NCI-H526 treated with DMSO at 0.1 percent for 48 hours (cell line): ENCODE measurements at places on chromosomes 2 and 18.
A peak's percentile ranks its signal among the peaks of the same experiment; 100 is the strongest.

DNA sequence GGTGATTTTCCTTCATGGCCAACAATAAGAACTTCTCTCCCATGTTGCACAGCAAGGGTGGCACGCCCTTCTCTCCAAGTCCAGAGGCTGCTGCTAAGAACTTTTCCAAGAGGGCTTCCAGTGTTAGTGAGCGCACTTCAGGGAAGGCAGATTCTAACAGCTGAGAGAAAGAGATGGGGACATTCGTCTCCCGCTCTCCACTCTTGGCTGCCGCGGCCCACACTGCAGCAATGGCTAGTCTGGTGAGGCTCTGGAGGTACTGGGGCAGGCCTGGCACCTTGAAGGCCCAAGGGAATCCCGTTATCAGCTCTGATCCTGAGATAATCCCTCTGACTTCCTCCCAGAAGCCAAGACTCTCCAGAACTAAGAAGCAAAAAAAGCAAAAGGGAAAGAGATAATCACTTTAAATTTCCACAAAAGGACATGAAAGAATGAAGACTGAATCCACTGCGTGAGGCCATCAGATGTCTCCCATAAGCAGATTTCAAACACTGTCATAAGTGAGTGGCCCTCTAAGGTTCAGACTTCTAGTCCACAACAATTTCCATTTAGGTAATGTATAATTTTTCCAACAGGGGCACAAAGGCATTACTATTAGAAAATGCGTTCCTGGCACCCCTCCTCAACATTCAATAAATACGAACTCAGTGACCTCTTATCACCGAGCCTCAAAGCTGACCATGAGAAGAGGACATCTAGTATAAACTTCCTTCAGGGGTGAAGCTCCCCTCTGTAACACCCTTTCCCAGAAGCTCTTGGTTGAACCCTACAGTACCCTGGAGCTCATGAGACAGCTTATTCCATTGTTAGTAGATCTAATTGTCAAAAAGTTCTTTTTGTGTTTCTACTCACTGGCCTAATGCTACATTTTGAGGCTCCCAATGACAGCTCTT is 66.7 kb upstream of the ZFP36L2 start:
- no peak for DNase-seq

DNA sequence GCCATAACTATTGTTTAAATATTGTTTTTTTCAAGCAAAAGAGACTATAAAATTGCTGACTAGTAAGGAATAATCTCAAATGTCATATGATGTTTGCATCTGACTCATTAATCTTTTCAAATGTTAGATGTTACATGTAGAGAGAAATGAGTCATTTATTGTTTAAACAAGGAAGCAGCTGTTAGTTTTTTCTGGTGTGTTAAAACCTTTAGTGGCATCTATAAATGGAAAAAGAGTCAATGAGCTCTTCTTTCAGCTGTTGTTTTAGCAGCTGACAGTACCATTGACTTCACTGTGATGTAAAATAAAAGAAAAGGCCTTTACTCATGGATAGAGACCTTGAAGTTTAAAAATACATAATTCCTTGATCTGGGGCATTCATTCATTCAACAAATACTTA is 1.8 kb upstream of the KLHL41 start:
- no peak for DNase-seq

DNA sequence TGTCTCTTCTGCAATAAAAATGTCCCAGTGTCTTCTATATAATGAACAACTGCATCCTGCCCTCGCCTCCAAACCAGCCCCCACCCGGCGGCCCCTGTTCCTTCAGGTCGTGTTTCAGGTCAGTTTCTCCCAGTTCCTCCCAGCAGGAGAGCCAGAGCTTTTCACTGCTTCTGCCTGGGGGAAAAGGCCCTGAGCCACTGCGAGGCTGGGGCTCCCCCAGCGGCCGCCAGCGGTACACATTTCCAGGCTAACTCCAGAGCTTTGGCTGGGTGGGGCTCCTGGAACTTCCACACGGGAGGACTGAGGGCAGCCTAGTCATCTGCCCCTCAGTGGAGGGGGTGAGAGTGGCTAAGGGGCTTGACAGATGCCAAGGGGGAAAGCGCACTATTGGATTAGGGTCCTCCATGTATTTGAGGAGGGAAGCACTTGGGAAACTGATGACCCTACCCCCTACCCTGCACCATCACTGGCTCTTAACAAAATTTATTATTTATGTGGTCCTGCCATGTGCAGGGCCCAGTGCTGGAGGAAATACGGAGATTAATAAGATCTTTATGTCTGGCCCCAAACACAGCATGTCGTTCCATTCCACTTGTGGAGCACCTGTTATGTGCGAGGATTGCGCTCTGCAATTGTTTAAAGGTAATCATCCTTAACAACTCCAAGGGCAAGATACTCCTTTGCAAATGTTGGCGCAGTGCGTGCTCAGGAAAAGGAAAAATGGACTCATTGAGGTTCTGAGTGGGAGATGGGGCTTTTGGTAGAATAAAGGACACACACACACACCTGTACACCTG is 17.3 kb upstream of the CYS1 start:
- DNase-seq, result peak; percentile 49

GRCh38 chr2:86305195-86305914 is 32.1 kb downstream of the REEP1 start:
- no peak for DNase-seq

DNA sequence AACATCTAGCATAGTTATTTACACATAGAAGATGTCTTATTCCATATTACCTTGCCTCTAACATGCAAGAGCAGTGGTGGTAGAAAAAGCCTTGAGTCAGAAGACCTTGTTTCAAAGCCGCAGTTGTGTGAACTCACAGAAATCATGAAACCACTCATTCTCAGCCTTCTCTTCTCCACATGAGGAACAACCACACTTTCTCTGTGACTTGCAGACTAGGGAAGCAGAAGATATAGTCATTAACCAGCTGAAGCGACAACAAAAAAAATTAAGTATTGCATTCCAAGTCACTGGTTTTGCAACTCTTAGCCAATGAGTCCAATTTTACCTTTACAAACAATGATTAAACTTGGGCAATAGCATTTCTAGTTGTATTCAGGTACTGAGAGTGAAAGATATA is 19.0 kb downstream of the TWSG1 start:
- DNase-seq, result no peak

DNA sequence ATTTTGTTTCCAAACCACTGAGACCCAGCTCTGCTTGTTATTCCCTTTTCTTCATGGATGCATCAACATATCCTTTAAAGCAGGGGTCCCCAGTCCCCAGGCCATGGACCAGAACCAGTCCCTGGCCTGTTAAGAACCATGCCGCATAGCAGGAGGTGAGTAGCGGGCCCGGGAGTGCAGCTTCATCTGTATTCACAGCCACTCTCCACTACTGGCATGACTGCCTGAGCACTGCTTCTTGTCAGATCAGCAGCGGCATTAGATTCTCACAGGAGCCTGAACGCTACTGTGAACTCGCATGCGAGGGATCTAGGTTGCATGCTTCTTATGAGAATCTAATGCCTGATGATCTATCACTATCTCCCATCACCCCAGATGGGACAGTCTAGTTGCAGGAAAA is 1.6 kb upstream of the POLI start:
- DNase-seq, result no peak

- peak; percentile 35 for DNase-seq
These were observed 64.0 kb upstream of the ZNF516 start for GRCh38 chr18:76558881-76559667.

- DNase-seq, result no peak
These were observed 1.1 kb downstream of the CCDC93 start for GRCh38 chr2:118012778-118013177.

DNA sequence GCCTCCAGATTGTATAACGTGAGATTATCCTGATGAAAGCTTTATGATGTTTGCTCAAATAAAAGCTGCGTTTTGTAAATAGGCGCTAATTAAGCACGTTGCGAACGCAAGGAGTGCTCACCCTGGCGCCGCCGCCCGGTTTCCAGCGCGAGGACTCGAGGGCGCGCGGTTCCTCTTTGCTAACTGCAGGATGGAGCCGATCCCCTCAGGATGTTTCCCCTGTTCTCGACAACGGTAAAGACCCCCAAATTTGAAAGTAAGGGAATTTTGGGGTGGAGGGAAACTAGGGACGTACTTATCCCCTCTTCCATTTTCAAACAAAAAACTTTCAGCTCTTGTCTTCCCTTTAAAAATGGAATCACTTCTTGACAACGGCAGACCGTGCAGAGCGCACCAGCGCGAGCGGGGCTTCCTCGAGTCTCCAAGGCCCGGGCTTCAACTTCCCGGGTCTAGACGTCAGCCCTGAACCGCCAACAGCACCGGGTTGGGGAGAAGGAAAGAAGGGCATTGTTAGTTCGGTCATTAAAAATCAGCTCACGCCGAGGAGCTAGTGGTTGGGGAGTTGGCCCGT is 1.1 kb upstream of the GBX2 start:
- no peak for DNase-seq

- no peak for DNase-seq
These were observed 9.5 kb upstream of the CCDC68 start for GRCh38 chr18:54968807-54969206.

- peak; percentile 85 for DNase-seq
These were observed 981 bp downstream of the C2orf66 start for GRCh38 chr2:196808083-196808665.

GRCh38 chr2:80815259-80815658 is 510.7 kb upstream of the LRRTM1 start:
- no peak for DNase-seq

- DNase-seq, result no peak
These were observed 84.4 kb downstream of the THNSL2 start for GRCh38 chr2:88254437-88255091.

DNA sequence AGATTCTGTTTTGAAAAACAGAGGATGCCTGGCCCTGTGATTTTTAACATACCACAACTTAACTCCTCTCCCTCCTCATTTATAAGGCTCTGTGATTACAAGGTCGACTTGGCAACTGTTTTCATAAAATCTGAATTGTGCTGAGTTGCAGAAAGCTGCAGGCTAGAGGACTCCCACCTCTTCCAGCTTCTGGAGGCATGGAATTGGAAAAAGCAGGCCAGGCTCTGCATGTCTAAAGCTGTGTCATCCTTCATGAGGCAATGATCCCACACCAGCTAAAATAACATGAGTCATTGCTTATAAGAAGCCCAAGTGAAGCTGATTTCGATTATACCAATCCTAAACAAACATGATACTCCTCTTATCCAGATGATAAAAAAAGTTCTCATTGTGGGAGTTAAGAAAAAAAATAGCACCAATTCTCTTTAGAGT is 11.7 kb downstream of the ARHGAP28 start:
- DNase-seq, result no peak
